ENCODE measurements at places on chromosomes 3 and 15.

DNA sequence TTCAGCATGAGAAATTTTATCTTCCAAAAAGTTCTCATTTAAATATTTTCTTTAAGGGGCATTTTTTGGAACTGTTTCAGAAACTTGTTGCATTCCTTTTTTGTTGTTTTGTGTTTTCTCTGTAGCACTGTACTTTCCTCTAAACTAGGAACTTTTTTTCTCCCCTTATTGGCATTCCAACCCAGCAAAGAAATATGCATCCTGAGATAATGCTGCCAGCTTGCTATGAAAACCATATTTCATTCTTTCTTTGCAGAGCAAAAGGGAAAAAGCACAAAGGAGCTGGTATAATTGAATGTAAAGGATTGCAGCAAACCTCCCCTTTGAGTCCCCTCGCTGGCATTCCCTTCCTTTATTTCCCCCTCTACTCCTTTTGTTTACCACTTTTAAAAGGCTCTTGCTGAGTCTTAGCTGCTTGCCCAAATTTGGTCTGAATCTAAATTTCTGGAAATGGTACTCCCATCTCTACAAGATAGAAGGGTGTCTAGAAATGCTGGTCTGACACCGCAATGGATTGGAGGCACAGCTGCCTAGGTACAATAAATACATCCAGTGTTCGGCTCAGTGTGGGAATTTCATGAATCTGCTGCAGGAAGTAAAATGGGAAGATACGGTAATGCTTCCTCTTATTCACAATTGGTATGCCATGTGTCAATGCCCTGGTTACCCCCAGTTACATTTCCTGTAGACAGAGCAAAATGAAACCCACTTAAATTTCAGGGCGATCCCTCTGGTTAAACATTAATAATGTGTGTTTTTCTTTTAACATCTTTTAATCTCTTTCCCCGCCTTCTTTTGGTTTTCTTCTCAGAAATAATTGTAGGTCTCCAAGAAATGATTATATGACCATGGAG, 156.6 kb downstream of the MEIS2 start:
- DNase-seq, result no peak

- no peak for DNase-seq
These were observed 174.7 kb downstream of the CD47 start for GRCh38 chr3:107916171-107916570.

- DNase-seq, result no peak
These were observed 644 bp upstream of the NGLY1 start for GRCh38 chr3:25783661-25784512.

- DNase-seq, result no peak
These were observed 77.1 kb upstream of the PRR23E start for GRCh38 chr3:127115691-127116351.

DNA sequence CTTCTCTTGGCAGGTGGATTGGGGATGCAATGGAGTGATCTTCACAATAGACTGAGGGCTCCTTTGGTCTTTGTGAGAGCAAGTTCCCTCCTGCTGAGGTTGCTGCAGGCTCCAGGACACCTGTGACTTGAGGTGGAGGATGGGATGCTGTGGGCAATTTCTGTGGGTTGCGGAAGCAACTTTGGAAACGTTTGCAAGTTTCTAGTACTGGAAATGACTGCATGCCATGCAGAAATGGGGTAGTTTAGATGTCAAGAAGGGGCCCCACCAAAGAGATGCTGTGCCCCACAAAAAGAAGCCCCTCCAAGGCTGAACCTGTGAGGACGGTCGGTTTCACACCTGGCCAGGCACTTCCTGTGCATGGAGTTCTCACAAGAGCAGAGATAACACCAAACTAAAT, 80.4 kb upstream of the XCR1 start:
- no peak for DNase-seq

GRCh38 chr3:25036633-25037032, 391.4 kb upstream of the RARB start:
- DNase-seq, result no peak

GRCh38 chr3:178063461-178063860, 472.8 kb upstream of the KCNMB2 start:
- DNase-seq, result no peak

DNA sequence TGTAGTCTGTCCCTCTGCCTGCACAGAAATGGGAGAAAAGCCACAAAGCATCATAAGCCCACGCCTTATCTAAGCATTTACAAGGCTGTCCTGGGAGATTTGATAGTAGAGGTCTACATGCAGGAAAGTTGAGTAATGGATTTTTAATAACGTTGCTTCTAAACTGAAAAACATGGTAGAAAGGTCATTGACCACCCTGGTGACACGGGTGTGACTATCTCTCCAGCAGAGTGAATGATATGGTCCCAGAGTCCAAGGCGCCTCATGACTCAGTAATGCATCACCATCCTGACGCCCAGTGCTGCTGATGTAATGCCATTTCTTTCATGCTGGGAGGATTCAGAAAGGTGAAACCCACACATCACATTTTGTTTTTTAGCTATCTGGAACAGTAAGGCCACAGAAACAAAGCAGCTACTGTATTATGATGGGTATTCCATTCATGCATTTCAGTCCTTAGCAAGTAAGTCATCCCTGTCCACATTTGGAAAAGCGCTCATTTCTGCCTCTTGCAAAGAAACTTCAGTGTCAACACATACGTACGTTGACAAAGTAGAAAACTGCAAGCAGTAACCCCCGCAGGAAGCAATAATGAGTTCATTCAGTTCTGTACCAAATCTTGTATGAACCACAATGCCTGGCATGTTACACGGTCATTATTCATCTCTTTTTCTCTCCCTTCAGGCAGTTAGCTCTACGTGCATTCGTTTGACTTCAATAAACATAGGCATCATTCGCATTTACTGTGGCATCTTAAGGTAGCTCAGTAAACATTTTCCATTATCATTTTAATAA, 483.5 kb downstream of the GABRG3 start:
- DNase-seq, result no peak

DNA sequence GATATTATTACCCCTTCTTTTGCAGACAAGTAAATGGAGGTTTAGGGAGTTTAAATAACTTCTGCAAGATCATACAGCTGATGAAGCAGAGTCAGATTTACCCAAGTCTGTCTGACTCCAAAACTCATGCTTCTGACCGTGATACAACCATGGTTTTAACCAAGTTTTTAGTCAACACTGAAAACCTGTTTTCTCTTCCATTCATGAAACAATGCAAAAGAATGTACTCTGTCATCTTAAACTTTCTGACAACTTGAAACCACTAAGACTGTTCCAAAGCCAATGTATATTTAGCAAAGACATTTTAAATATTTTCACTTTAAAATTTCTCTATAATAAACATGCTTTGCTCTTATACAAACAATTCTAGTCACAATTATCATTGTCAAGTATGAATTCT, 77.0 kb upstream of the RBMS3 start:
- DNase-seq, result no peak

GRCh38 chr3:189776149-189776824, 145.1 kb downstream of the TP63 start:
- DNase-seq, result no peak

DNA sequence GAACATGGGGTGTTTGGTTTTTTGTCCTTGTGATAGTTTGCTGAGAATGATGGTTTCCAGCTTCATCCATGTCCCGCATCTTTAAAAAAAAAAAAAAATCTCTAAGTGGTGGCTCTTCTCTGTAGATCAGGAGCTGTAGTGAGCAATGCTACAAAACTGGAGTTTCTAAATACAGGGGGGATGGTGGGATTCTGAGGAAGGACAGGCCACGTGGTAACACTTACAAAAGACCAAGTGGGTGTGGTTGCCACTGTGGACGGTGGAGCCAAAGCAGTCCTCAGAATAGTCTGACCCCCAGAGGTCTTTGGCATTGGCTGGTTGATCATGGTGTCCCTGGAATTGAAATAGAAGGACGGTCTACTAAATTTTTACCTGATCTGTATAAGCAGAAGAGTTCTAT, 7.7 kb downstream of the CCRL2 start:
- DNase-seq, result no peak

GRCh38 chr15:78394026-78394425, 44.0 kb upstream of the IREB2 start:
- DNase-seq, result no peak

DNA sequence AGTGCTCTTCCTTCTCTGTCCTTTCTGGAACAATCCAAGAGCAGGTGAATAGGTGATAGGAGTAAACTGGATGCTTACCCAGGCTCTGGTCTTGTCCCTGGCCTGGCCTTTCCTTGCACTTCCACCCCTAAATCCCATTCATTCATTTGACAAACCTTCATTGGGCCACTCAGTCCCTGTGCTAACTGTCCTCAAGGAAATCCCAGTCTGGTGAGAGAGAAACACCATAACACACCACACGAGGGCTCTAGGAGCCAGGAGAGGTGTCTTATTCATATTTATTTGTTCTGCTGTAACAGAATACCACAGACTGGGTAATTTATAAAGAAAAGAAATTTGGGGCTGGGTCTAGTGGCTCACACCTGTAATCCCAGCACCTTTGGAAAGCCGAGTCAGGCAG, 22.8 kb downstream of the EFCC1 start:
- no peak for DNase-seq

DNA sequence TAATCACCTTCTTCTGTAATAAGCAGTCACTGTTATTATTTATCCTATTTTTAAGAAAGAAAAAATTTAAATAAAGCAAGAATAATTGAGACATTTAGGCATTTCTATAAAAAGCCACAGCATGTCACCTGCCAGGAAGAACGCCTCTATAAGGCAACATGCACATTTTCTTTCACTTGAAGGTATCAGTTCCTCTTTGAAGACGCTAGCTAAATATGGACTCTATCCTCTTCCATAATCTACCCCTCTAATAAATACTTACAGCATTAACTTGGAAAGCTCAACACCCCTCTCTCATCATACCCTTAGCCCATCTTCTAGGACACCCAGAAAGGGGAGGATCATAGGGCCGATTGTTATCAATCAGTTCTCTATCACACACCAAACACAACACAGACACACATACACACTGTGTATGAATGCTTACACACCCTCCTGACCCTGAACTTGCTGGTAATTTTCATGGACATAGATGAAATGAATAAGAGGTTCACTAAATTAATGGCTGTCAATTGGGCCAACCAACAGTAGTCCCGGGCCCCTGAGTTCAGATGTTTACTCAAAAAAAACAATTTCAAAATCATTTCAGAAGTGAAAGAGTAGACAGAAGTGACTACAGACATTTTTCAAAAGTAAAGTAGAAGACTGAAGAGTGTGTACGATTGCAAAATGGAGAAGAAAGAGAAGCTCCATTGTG, 102.5 kb downstream of the ZMAT3 start:
- DNase-seq, result no peak

- DNase-seq, result no peak
These were observed 36.9 kb upstream of the COL8A1 start for GRCh38 chr3:99601515-99601914.

DNA sequence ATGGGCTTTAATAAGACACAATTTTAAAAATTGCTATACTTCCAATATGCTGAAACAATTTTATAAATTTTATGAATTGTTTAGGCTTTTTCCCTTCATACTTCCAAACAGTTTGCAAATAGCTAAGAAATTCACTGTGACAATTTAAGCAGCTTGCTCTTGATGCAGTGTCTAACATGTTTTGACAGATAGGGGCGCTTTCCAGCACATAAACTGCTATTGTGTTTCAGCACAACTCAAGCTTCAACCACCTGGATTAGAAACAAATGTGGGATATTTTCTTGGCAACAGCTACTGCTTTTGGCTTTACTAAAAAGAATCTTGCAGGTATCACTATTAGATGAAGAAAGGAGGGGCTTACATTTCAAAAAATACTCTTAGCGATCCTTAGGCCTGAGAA, 565.8 kb upstream of the DPPA4 start:
- DNase-seq, result no peak

GRCh38 chr3:179172546-179172945, 24.4 kb downstream of the PIK3CA start:
- no peak for DNase-seq

- DNase-seq, result no peak
These were observed 125.5 kb downstream of the GREM1 start for GRCh38 chr15:32843219-32843815.

DNA sequence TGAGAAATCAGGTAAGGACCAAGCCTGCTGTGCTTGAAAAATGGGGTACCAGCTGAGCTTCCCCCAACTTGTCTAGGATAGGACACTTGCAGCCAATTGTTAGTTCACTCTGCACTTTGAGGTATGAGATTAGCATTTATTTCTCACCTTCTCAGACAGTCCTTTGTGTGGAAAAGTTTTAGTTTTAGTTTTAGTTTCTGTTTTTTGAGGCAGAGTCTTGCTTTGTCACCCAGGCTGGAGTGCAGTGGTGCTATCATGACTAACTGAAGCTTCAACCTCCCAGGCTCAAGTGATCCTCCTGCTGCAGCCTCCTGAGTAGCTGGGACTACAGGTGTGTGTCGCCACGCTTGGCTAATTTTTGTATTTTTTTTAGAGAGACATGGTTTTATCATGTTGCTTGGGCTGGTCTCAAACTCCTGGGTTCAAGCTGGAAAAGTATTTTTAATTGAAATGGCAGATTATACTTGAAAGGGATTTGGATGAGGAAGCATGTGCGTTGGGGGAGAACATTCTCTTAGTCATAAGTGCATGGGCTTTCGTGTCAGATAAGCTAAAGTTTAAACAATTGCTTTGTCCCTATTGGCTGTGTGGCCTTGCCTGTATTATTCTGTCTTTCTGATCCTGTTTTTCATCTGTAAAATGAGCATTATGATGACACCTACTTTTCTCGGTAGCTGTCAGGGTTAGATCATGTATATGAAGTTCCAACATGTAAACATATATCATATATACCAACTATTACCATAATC, 25.2 kb upstream of the CCK start:
- no peak for DNase-seq

DNA sequence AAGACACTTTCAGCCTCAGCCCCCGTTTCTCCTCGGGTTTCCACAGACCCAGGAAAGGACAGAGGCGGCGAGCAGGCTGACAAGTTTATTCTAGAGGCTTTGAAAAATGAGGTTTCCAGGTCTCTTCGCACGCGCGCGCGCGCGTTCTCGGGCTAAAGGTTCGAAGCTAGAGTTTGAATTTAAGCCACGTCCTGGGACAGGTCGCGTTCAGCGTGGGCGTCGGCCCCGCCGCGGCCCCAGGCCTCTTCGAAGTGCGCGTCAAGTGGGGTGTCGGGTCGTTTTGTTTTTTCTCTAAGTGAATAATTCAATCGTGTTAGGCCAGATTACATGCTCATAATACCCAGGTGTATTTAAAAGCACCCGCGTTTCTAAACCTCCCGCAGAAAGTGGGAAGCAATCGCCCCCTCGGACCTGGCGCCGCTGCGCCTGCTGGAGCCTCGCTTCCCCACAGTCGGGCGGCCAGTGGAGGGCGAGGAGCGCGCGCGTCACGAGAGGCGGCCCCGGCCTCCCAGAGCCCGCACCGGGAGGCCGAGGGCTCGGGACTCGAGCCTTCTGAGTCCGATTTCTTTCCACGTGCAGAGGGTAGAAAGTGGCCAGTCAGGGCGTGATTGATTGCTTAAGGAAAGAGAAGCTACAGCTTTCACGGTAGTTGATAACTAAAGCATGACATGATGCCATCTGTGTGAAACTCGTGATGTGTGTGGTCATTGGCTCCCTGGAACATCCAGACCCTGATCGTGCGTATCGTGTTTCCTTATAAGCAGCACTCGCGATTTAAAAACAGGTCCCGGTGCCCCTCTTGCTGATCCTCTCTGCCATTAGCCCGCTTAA, 15.8 kb upstream of the SOX2 start:
- DNase-seq, result no peak

- DNase-seq, result no peak
These were observed 19.7 kb downstream of the FAN1 start for GRCh38 chr15:30923429-30923828.

GRCh38 chr3:128310286-128311058, 156.2 kb downstream of the DNAJB8 start:
- no peak for DNase-seq

GRCh38 chr15:58715266-58715917, 34.1 kb downstream of the ADAM10 start:
- DNase-seq, result no peak

- DNase-seq, result no peak
These were observed 29.9 kb downstream of the SLC28A1 start for GRCh38 chr15:84914351-84914750.

Data from activated naive CD4-positive, alpha-beta T cell treated with Interleukin-2 at 50 U/mL for 16 hours (primary cell).